ENCODE measurements at places on chromosomes 12 and 14.

- DNase-seq = peak; percentile 64
These were observed at the start of gene VASH1 for GRCh38 chr14:76761136-76761959. Gene VASH1, plus strand, starts transcription at chr14:76761468. Its CDS starts 1,354 bp downstream, at chr14:76762822.

DNA sequence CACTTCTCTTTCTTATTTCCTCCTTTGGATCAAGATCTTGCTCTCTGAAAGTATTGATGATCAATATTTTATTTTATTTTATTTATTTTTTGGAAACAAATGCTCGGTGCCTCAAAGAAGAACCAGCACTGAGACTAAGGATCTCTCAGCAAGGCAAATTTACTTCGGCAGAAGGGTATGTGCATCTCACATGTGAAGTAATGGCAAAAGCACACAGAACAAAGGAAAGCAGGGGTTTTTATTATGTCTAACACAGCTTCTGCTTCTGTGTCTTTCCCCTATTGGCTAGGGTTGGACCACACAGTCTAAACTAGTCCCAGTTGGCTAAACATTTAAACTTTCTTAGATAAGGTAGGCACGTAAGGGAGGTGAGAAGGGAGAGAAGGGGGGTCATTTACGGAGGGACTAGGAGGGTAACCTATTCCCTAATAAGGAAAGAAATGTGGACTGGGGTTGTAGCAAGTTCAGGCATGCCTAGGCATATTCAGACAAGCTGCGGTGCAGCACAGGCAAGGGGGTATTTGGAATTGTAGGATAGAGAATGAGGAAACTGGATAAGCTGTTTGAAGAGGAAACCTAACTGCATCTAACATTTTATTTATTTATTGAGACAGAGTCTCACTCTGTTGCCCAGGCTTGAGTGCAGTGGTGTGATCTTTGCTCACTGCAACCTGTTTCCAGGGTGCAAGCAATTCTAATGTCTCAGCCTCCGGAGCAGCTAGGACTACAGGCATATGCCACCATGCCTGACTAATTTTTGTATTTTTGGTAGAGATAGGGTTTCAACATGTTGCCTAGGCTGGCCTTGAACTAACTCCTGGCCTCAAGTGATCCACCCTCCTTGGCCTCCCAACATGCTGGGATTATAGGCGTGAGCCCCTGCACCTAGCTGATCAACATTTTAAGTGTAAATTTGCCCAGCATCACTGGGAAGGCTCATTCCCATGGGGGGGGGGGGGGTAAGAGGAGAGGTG is 90.0 kb upstream of the EIF5 start:
- DNase-seq = no peak

- no peak for DNase-seq
These were observed 25.1 kb downstream of the ADGRD1 start for GRCh38 chr12:130978785-130979184.

- DNase-seq = no peak
These were observed 128.1 kb upstream of the MDM1 start for GRCh38 chr12:68460236-68460635.

DNA sequence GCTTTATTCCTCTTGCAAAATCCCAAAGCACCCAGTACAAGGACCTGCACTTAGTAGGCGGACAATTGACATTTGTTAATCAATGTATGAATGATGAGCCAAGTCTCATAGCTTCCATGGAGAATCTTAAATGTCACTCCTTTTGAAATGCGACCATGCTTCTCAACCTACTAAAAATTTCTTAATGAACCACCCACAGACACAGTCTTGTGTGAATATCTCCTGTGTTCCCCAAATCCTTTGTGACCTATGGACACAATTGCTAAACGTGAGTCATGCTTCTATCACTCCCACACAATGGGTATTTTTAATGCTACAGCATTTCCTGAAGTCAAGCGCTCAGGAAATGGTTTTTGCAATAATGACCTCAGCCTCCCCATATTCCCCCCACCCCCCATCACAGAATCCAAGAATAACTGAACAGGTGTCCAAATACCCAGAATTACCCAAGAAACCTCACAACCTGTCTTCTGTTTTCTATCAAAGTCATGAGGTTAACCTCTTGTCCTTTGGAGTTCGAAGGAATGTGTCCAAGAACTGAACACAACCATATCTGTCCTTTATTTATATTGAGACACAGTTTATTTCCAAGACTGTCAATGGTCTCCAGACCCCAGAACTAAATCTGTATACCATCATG is 163.6 kb upstream of the PLEKHG7 start:
- no peak for DNase-seq

GRCh38 chr12:20631711-20632110 is 63.4 kb upstream of the SLCO1C1 start:
- no peak for DNase-seq

- DNase-seq = no peak
These were observed 16.2 kb upstream of the COX6A1 start for GRCh38 chr12:120421701-120422100.
